MCF 10A (cell line): ENCODE measurements at places on chromosomes 2 and 18. TPM values are rescaled to one million over a fixed set of nuclear protein-coding genes. Genes with fewer than 3 reads are reported as not detected.
A peak's percentile ranks its signal among the peaks of the same experiment; 100 is the strongest.

The CRYBA2 gene
- not detected in 2 replicates for total RNA-seq

The STPG4 gene
- 0.83 TPM in 1 of 2 replicates, not detected in the other for total RNA-seq

The SCTR gene
- not detected in 2 replicates for total RNA-seq

- H3K27me3 ChIP-seq = no peaks in the 10 kb centered on the region
- peaks cover 5% of the 10 kb centered on the region for H3K4me1 ChIP-seq
- peak overlapping the region; percentile 80 for H3K4me3 ChIP-seq
Measured at GRCh38 chr2:58427572-58428095, 186.5 kb upstream of the FANCL start.

DNA sequence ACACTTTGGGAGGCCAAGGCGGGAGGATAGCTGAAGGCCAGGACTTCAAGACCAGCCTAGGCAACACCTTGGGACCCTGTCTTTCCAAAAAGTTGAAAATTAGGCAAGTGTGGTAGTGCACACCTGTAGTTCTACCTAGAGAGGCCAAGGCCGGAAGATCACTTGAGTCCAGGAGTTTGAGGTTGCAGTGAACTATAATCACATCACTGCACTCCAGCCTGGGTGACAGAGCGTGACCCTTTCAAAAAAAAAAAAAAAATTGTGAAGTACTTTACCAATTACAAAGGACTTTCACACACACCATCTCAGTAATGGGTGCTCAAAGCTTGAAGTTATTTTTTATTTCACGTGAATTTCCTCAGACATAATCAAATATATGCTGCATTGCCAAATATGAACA lies 65.0 kb downstream of the ATAD2B start:
- no peak overlapping the region for H3K27ac ChIP-seq
- no peak for DNase-seq
- no peak overlapping the region for H3K4me3 ChIP-seq
- peaks cover 38% of the 10 kb centered on the region for H3K36me3 ChIP-seq

GRCh38 chr2:161124201-161124600 lies 36.0 kb upstream of the TANK start:
- no peaks in the 10 kb centered on the region for H3K36me3 ChIP-seq
- H3K27ac ChIP-seq = peak overlapping the region; percentile 64
- H3K27me3 ChIP-seq = no peaks in the 10 kb centered on the region
- H3K4me1 ChIP-seq = peaks cover 14% of the 10 kb centered on the region
- H3K4me3 ChIP-seq = no peak overlapping the region

- H3K4me3 ChIP-seq = no peak overlapping the region
- H3K4me1 ChIP-seq = peaks cover 10% of the 10 kb centered on the region
- peak; percentile 20 for DNase-seq
Measured at GRCh38 chr2:120206022-120206581, 17.1 kb downstream of the TMEM185B start.

DNA sequence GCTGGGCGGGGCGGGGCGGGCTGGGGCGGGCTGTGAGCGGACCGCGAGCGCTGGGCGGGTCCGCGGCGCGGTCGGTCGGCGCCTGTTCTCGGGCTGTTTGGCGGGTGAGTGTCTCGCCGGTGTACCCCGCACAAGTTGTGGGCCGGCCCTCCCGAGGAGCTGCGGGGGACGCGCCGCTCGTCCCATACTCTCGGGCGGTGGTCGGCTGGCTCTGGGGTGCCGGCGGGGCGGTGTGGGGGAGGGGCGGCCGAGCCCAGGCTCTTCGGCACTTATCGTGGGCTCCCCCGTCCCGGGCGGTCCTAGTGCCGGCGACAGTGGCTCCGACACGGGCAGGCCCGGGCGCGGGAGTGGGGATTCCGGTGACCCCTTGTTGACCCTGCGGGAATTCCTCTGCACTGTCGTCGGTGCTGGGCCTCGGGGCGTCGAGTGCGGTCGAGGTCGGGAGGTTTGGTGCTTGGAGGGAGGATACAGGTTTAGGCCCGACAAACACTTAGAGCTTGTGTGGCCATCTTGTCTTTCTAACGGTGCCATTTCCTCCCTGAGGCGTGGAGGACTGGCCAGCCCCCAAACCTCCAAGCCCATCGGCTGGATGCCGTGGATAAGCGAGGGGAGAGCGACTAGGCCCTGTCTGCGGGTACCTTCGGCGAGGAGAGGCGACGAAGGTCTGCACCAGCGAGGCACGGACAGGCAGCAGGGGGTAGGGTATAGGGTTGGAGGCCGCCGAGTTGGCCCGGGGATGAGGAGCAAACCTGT lies at the start of gene SEPTIN2:
TSS of gene SEPTIN2 (plus strand) at position 47 of the 753 bp plus-strand sequence. CDS start 8,308 bp downstream, outside the sequence.
- peak within 1 kb of the TSS; percentile 100 for H3K27ac ChIP-seq
- peak within 1 kb of the TSS; percentile 98 for H3K4me3 ChIP-seq
- peaks cover 39% of the 10 kb centered on the region for H3K4me1 ChIP-seq
- H3K27me3 ChIP-seq = no peaks in the 10 kb centered on the region
- peak; percentile 55 for DNase-seq
- H3K36me3 ChIP-seq = peaks cover 37% of the 10 kb centered on the region

- no peak overlapping the region for H3K4me3 ChIP-seq
- H3K27me3 ChIP-seq = no peaks in the 10 kb centered on the region
- no peak overlapping the region for H3K27ac ChIP-seq
Measured at GRCh38 chr2:151083856-151084795, 177.5 kb downstream of the RBM43 start.
